Stimulated activated CD4-positive, alpha-beta T cell treated with anti-CD3 and anti-CD28 coated beads, Interleukin-4, amount 100 ng/mL, for 4 hours (primary cell): ENCODE measurements at places on chromosomes 13 and 19.

DNA sequence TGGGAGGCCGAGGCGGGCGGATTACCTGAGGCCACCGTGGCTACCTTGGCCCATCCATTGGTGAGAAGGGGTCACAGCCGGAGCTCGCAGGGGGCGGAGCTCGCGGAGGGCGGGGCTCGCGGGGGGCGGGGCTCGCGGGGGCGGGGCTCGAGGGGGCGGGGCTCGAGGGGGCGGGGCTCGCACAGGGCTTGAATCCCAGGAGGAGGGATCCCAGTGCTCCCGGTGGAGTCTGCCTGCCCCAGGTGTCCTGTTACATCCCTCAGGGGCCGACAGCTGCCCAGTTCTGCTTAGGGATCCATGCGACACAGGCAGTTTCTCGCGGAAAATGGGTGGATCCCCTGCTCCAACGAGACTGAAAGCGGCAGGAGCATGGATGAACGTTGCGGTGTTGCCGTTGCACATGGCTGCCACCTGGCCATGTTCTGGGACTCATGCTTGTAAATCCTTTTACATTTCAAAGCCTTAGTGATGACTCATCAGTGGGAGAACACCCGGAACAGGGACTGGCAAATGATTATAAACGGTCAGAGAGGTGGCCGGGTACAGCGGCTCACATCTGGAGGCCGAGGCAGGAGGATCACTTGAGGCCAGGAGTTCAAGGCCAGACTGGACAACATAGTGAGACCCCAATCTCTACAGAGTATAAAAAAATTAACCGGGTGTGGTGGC is 25.1 kb downstream of the TMPRSS9 start:
- DNase-seq, result no peak

- DNase-seq, result no peak
Measured at GRCh38 chr19:51458051-51458645, at the start of gene SIGLEC8. Gene SIGLEC8, minus strand, starts transcription at chr19:51458454. Its CDS starts 67 bp downstream, at chr19:51458387.

DNA sequence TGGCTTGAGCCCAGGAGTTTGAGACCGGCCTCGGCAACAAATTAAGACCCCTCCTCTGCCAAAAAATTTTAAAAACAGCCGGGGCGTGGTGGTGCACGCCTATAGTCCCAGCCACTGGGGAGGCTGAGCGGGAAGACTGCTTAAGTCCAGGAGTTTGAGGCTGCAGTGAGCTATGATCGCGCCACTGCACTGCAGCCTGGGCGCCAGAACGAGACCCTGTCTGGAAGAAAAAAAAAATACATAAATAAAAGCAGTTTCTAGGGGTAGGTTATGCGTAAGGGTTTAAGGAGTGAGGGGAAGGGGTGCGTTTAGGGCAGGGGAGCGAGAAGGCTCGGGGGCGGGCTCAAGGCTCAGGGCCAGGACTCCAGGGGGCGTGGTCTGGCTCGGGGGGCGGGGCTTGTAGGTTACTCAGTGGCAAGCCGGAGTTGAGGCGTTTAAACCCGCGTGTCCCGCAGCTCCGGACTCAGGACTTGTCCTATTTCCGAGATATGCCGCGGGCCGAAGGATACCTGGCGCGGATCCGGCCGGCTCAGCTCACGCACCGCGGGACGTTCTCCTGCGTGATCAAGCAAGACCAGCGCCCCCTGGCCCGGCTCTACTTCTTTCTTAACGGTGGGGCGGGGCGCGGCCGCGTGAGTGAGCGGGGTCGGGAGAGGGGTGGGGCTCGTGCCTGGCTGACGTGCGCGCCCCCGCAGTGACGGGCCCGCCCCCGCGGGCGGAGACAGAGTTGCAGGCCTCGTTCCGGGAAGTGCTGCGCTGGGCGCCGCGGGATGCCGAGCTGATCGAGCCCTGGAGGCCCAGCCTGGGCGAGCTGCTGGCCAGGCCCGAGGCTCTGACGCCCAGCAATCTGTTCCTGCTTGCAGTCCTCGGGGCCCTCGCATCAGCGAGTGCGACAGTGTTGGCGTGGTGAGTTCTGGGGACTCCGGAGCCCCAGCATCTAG is 10.7 kb downstream of the SPACA6 start:
- peak; percentile 98 for DNase-seq

DNA sequence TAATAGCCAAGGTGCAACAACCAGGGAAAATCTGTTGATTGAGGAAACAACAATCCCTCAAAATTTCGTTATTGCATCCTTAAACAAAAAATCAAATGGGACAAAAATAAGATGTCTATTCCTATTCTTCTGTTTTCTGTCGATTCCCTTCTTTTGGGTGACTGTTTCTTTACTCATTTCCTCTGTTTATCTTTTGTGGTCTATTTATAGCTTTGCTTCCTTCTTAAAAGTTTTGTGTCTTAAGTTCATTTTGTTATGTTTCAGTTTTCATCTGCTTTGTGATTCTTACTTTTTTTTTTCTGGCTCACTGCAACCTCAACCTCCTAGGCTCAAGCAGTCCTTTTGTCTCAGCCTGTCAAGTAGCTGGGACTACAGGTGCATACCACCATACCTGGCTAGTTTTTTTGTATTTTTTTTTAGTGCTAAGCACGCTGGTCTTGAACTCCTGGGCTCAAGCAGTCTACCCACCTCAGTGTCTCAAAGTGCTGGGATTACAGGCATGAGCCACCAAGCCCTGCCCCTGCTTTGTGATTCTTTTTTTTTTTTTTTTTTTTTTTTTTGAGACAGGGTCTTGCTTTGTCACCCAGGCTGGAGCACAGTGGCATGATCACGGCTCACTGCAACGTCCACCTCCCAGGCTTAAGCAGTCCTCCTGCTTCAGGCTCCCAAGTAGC is 10.4 kb downstream of the ZNF146 start:
- DNase-seq, result no peak

- DNase-seq, result no peak
Measured at GRCh38 chr13:104632736-104633135, 1566.5 kb upstream of the SLC10A2 start.

GRCh38 chr13:89550938-89551337 is 1796.5 kb upstream of the MIR17HG start:
- DNase-seq, result no peak

DNA sequence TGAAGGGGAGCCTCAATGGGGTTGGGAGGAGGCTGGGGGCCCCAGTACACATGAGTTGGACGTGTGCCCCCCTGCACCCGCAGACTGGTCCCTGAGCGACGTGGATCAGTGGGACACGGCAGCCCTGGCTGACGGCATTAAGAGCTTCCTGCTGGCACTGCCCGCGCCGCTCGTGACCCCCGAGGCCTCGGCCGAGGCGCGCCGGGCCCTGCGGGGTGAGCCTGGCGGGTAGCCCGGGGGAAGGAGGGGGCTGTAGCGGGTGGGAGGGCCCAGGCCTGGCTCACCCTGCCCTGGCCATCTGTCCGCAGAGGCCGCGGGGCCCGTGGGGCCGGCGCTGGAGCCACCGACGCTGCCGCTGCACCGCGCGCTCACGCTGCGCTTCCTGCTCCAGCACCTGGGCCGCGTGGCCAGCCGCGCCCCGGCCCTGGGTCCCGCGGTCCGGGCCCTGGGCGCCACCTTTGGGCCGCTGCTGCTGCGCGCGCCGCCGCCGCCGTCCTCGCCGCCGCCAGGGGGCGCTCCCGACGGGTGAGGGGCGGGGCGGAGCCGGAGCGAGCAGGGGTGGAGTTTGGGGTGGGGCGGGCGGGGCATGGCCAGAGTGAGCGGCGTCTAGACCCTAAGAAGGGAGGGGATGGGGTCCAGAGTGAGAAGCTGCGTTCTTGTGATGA is 8.1 kb downstream of the PIK3R2 start:
- DNase-seq, result peak; percentile 83

- DNase-seq, result no peak
Measured at GRCh38 chr13:42617221-42617620, 43.3 kb downstream of the TNFSF11 start.

DNA sequence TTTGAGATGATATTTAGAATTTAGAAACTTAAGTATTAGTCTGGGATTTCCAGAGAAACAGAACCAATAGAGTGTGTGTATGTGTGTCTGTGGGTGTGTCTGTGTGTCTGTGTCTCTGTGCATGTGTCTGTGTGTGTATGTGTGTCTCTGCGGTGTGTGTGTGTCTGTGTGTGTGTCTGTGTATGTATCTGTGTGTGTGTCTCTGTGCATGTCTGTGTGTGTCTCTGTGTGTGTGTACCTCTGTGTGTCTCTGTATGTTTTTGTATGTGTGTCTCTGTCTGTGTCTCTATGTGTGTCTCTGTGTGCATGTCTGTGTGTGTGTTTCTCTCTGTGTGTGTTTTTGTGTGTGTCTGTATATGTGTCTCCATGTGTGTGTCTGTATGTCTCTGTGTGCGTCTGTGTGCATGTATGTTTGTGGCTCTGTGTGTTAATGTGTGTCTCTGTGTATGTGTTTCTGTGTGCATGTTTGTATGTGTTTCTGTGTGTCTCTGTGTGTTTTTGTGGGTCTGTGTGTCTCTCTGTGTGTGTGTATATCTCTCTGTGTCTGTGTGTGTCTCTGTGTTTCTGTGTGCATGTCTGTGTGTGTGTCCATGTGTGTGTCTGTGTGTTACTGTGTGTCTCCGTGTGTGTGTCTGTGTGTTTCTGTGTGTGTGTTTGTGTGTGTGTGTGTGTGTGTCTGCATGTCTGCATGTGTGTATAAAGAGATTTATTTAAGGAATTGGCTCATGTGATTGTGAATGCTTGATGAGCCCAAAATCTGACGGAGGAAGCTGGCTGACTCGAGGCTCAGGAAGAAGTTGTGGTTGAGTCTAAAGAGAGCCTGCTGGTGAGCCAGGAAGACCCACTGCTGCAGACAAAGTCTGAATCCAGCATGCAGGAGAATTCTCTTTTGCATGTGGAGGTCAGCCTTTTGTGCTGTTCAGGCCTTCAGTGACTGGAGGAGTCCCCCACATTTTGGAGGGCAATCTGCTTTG is 22.2 kb downstream of the GPR42 start:
- no peak for DNase-seq

- no peak for DNase-seq
Measured at GRCh38 chr19:35519291-35519690, 5.8 kb upstream of the DMKN start.

- no peak for DNase-seq
Measured at GRCh38 chr19:8456064-8456463, 11.3 kb downstream of the HNRNPM start.

- DNase-seq, result no peak
Measured at GRCh38 chr13:47332149-47332548, 435.3 kb upstream of the HTR2A start.

GRCh38 chr13:79650688-79651087 is 169.7 kb downstream of the NDFIP2 start:
- DNase-seq, result no peak

- no peak for DNase-seq
Measured at GRCh38 chr13:20177049-20177831, 15.5 kb downstream of the GJB2 start.
